NCI-H2171 (cell line): ENCODE measurements at places on chromosomes 5 and 9.

GRCh38 chr5:52043543-52043942 lies 660.3 kb downstream of the ISL1 start:
- DNase-seq: no peak

- no peak for DNase-seq
Observed at GRCh38 chr9:123863164-123863855, 66.6 kb downstream of the DENND1A start.

DNA sequence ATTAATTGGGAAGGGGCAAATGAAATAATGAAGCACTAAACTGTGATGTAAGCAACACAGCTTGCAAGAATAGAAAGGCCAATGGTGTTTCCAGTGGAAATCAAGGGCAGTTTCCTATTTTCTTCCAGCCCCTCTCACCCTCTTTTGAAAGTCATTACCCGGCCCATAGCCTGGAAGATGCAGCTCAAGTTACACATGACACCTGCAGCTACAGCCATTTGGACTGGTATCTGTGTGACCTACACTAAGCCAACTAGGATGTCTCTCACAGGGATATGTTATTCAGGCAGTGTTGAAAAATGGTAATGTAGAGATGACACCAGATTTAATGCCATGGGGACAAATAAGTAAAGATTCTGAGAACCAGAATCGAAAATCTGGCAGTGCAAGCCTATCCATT lies 439.4 kb upstream of the ZNF462 start:
- DNase-seq: no peak

GRCh38 chr9:5582835-5583195 lies 46.1 kb upstream of the RIC1 start:
- DNase-seq: no peak

DNA sequence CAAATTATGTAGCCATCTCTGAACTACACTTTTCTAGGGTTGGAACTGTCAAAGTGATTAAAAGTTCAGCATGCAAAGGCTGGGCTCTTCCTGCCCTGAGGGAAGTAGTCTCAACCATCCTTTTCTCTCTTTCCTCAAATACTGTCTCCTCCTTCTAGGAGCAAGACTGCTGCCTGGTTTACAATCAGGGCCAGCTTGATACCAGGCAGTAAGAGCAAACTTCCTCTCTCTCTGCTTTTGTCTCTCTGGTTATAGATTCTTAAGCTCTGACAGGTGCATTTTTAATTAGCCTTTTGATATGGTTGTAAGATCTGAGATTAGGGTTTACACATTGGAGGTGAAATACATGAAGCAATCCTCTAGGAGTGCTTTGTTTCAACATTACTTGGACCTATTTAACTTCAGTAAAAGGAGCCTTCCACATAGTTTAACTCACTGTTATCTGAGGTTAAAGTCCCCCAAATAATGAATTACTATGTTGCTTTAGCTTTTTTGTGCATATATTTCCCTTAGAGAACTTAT lies 436.1 kb downstream of the SPATA31D1 start:
- no peak for DNase-seq

DNA sequence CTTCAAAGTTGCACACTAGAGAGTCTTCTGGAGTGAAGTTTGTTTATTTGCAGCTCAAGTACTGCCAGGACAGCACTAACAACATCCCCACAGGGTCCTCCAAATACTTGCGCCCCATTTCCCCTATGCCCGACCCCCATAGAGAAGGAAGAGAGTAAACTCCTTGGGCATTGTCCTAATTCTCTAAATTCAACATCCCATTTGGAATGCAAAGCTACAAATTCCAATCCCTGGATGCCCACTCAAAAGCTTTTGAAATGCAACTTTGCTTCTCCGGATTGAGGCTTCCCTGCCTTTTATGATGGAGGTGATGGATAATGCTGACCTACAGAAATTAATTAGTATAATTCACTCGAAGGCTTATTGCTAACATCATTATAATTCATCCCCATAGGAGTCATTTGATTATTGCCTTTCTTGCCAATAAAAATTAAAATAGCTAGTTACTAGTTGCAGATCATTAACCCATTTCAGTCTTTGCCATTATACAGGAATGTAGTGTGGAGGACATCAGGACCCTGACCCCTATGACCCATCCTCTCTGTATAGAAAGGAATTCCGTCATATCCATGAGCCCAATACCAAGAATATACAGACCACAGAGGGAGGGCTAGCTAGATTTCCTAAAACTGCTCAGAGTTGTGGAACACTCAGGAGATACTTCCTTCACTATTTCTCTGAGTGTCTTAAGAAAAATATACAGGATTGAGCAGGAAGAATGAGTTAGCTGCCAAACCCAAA lies 277.6 kb downstream of the ZNF608 start:
- no peak for DNase-seq

DNA sequence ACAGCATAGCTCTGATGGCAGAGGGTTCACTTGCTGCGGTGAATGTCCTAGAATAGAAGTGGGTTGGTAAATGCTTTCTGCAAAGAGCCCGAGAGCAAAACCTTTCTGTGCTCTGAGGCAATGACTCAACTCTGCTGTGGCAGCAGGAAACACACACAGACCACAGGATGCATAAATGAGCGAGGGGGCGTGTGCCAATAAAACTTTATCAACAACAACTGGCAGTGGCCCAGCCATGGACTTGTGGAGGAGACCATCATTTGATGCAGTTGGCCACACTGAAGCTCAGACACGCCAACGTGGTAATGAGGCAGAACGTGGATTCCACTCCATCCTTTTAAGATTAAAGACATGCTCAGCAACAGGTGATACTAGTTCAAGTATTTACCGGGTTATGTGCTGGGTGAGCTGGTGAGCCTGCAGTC lies 6.8 kb downstream of the MRPL36 start:
- no peak for DNase-seq

DNA sequence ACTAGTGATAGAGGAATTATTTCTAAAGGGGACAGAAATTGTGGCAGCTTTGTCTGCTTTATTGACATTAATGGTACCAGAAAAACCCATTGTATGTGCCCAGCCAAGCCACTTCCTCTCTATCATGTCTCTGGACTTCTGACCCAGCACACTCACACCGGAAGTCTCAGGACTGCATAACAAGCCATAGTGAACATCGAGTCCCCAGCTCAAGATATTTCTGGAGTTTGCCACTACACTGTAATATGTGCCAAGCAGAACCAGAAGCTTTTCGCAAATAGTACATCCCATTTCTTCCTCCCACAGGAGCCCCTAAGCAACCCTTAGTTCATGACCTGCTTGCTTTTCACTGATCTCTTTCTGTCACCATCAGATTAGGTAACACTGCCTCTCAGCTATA lies 187.4 kb upstream of the GHR start:
- DNase-seq: no peak
